ENCODE measurements at places on chromosomes 1 and 21.

DNA sequence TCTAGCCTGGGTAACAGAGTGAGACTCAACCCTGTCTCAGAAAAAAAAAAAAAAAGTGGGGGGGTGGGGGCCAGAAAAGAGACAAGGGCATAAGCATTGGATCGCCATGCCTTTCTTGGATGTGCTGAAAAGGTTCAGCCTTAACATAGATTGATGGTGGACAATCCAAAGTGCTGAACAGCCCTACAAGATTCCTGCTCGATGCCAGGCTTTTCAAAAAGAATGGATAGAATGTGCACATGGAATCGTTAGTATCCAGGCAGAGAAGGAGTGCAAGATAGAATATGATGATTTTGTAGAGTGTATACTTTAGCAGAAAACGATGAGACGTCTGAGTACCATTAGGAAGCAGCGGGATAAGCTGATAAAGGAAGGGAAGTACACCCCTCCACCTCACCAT lies 10.9 kb upstream of the COA7 start:
- DNase-seq = no peak

GRCh38 chr21:17779496-17779895 lies 39.7 kb downstream of the C21orf91 start:
- no peak for DNase-seq

DNA sequence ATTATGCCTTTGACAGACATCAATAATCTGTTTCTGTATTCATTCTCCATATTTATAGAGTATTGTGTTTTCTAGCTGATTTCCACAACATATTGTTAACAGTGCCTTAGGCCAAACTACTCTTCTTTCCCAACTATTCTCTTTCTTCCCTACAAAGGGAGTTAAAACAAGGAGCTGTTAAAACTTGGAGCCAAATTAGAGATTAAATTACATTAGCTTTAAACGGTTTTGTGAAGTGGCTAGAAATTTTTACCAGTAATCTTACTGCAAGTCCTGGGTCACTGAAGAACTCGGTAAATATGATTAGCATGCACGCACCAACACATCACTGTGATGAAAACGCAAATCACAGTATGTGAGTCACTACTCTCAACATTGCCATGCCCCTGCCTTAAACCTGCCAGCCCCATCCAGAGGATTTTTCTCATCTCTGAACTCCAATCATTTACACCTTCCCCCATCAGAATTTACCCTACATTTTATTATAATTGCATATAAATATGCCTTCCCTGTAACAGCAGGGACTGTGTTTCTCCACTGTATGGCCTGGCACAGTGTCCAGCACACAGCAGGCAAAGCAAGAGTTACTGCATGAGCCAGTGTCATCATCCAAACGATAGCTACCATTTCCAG lies 1.5 kb upstream of the PRDX6 start:
- no peak for DNase-seq

- DNase-seq = no peak
These were observed 26.6 kb downstream of the C8B start for GRCh38 chr1:56939209-56939608.

- no peak for DNase-seq
These were observed 579.2 kb upstream of the PKN2 start for GRCh38 chr1:88104886-88105285.

- DNase-seq = no peak
These were observed 141.8 kb downstream of the ZZZ3 start for GRCh38 chr1:77540501-77541161.
